ENCODE measurements at places on chromosomes 5 and 9.

- DNase-seq: no peak
These were observed 84.1 kb downstream of the SNX18 start for GRCh38 chr5:54601411-54602230.

DNA sequence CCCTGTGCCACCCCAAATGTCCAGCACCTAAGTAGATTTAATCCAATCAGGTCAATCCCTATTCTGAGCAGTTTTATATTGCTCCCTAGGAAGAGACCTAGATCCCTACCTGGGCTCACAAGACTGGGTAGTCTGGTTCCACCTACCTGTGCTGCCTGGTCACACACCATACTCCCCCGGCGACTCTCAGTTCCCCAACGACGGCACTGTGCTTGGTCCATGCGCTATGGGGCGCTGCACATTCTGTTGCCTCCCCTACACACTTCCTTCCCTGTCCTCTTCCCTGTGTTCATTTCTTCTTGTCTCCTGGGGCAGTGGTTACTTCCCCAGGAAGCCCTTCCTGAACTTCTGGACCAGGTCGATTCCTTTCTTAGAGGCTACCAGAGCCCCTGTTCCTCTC lies 109.9 kb upstream of the IL12B start:
- peak; percentile 39 for DNase-seq

GRCh38 chr5:10588779-10589447 lies 25.0 kb downstream of the ANKRD33B start:
- no peak for DNase-seq

GRCh38 chr9:10062629-10063395 lies 550.0 kb downstream of the PTPRD start:
- no peak for DNase-seq

- DNase-seq: no peak
These were observed 64.9 kb upstream of the TJP2 start for GRCh38 chr9:69109152-69109551.

DNA sequence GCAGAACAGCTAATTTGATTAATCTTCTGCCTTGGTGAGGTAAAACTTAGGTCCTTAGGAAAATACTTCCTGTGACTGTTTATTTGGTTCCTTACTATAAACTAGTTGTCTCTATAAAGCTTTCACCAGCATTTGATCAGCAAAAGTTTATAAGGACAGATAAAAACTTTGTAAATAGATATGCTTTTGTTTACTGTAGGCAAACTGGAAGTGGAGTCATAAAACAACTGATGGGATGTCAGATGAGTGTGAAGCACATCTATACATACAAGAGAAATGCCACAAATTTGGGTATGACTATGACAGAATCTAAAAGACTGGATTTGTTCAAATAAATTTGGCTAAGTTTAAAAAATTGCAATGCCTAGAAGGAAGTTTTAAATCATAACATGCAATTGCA lies 5.5 kb downstream of the PTGER4 start:
- no peak for DNase-seq

GRCh38 chr5:156595132-156595787 lies 254.8 kb upstream of the PPP1R2B start:
- DNase-seq: no peak

DNA sequence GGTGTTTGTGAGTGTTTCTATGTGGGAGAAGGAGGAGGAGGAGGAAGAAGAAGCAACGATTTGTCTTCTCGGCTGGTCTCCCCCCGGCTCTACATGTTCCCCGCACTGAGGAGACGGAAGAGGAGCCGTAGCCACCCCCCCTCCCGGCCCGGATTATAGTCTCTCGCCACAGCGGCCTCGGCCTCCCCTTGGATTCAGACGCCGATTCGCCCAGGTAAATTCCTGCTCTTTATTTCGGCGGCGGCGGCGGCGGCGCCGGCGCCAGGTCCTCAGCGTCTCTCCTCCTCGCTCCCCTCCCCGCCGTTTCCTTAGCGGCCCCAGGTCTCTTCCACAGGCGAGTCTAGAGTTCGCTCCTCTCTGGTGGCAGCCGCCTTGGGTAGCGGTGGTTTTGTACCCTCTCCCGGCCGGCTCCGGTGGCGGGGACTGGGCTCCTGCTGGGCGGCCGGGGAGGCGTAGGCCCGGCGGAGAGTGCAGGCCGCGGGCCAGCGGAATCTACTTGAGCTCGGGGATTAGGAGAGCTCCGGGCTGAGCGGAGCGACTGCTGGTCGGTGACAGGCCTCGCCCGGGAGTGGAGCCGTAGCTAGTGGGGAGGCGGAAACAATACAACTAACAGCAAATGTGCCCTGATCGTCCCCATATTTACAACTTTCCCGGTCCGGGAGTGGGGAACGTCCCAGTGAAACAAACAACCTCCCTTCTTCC lies 547 bp downstream of the NIPBL start:
- peak; percentile 45 for DNase-seq

DNA sequence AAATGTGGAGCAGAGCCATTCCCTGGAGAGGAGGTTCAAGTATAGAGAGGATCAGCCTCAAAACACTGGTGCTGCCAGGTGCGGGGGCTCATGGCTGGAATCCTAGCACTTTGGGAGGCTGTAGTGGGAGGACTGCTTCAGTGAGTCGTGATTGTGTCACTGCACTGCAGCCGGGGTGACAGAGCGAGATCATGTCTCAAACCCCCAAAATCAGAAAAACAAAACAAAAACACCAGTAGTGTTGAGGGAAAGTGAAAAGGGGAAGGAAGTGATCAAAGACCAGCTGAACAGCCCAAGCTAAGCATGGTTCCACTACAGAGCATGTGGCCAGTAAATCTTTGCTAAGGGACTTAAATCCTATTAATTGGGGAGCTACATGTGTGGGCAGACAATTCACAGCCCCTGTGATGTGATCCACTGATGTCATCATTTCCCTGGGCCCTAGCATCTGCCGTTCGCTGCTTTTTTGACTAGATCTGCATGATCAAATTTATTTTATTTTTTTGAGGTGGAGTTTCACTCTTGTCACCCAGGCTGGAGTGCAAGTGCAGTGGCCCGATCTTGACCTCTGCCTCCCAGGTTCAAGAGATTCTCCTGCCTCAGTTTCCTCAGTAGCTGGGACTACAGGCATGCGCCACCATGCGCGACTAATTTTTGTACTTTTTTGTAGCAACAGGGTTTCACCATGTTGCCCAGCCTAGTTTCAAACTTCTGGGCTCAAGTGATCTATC lies 2.7 kb upstream of the PCBD2 start:
- peak; percentile 36 for DNase-seq

DNA sequence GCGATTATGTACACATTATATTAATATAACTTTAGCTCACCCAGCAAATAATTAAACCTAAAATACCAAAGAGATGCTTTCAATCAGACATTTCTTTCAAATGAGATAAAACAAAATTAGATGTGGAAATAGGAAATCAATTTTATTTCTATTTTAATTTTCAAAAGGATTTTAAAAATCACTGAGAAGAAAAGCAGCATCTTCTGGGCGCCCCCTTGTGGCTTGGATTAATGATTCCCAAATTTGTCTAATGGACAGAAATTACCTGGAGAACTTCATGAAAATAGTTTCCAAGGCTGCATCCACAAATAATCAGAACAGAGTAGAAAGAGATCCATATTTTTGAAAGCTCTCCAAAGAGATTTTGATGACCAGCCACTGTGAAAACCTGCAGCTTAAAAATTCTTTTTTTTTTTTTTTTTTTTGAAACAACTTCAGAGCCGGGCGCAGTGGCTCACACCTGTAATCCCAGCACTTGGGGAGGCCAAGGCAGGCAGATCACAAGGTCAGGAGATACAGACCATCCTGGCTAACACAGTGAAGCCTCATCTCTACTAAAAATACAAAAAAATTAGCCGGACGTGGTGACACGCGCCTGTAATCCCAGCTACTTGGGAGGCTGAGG lies 50.9 kb upstream of the CEMIP2 start:
- DNase-seq: peak; percentile 39

DNA sequence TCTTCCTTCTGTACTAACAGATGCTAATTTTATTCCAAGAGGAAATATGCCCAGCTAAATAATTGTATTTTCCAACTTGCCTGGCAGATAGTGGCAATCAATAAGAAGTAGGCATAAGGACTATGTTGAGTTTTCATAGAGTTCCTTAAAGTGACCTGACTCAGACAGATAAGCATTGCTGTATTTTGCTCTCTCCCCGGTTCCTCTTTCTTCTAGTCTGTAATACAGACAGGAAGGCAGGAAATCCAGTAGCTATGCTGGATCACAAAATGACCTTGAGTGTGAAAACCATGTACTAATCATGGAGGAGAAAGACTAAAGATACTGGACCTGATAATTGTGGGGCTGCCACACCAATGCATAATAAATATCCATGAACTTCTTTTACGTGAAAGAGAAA lies 701.7 kb downstream of the CETN3 start:
- no peak for DNase-seq

DNA sequence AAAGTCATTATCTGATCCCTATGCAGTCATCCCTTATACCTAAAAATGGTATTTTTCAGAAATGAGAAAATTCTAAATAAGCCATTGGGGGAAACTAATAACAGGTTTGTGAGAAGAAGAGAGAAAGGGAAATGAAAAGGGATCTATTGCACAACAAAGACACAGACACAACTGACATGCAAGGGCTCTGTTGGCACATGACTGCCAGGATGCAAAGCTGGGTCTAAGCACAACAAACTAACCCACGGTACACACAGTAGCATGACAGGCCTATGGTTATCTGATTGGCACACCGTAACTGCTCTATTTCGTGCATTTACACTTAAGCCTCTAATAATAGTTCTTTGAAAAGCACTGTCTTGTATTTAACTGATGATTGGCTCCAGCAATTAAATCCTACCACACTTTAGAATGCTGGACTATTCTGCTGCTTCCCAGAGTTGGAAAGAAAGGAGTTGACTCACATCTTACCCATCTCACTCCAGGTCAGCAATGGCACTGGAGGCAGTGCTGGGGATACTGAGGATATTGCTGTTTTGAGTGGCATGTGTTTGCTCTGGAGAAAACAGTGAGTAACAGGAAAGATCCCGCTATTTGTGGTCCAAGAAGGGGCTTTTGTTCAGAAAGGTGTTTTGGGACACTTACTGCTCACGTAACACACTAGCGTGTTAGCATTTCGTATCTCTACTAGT lies 328.3 kb downstream of the GLIS3 start:
- DNase-seq: no peak

DNA sequence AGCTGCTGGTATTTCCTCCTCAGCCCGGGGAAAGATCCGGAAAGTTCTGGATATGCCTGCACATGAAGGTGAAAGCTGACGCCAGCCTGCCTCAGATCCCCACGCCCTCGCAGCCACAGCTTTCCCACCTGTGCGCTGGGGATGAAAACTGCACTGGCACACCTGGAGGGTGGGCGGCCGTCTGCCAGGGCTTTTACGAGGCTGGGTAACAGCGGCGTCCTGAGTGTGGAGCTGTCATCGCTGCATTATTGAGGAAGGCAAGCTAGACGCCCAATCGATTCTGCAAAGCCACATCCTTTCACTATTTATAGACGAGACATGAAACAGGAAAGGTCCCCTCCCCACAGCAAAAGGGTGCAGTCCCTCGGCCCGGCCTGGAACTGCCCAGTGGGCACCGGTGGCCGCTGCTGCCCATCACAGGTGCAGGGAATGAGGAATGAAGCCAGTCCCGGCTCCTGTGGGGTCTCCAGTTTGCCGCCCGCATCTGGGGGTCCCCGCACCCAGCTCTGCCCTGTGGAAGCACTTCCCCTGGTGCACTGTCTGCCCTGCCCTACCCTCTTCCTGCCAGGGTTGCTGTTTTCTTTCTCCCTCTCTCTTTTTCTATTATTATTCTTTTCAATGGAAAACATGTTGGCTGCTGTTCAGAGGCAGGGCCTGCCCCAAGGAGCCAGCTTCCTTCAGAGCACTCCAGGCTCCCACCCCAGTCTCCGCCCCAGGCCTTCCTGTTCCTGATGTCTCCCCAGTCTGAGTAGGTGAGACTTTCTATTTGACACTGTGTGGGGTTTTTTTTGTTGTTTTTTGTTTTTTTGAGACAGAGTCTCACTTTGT lies 7.0 kb downstream of the NOTCH1 start:
- peak; percentile 85 for DNase-seq

DNA sequence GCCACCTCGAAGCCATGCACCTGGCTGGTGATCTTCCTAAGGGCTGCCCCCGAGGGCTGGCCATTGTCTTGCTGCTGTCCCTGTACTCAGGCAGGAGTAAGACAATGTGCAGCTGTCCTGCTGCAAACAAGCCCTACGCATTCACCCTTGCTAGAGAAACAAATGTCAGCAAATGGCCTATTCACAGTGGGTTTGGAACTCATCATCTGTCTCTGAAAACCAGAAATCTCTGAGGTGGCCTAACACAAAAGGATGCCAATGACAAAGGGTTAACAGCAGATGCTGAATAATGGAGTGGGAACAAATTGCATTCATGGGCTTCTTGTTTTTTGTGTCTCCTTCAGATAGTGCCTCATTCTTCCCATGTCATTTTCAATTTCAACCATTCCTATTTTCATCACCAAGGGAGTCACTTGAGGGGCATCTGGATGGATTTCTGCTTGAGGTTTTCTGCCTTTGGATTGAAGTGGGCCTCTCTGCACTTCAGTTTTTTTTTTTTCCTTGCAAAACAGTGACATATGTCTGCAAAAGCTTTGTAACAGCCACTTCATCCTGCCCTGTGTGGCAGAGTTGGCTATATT lies 261.6 kb upstream of the VLDLR start:
- DNase-seq: no peak

GRCh38 chr5:132380741-132381140 lies 11.2 kb downstream of the SLC22A5 start:
- no peak for DNase-seq

- DNase-seq: no peak
These were observed 8.3 kb upstream of the LCN1 start for GRCh38 chr9:135512904-135513303.

GRCh38 chr5:41636605-41637004 lies 126.2 kb upstream of the PLCXD3 start:
- peak; percentile 7 for DNase-seq

- no peak for DNase-seq
These were observed 118.1 kb downstream of the SPEF2 start for GRCh38 chr5:35735718-35736117.

DNA sequence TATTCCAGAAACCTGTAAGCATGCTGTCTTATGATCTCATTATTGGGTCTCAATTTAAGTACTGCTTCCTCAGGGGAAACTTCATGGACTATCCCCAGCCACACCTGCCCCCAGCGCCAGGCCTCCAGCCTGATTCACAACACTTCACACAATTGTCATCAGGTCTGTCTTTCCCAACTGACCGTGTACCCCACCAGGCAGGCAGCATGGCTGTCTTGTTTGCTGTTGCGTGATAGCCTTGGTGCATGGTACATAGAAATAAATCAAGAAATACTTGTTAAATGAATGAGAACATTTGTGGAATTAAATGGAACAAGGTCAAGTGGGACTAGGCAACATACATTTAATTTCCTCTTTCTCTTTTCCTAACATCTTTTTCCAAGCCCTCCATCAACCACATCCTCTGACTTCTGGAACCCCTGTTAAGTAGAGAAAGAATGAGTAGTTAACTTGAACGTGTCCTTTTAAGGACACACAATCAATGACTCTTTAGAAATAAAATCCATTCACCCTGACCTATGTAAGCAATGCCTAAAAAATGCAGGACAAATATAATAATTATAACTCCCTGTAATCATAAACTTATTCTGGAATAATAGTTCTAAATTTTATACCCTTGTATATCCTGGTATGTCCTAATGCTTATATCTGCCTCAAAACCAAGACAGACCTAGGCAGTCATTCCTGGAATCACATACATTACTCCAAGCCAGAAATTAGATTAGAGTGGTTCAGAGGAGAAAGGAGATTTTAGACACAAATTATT lies 17.2 kb upstream of the THG1L start:
- no peak for DNase-seq

GRCh38 chr9:114214686-114215414 lies 59.5 kb downstream of the COL27A1 start:
- no peak for DNase-seq
